ENCODE measurements at places on chromosomes 5 and 9. TPM values are rescaled to one million over a fixed set of nuclear protein-coding genes. Genes with fewer than 3 reads are reported as not detected.

DNA sequence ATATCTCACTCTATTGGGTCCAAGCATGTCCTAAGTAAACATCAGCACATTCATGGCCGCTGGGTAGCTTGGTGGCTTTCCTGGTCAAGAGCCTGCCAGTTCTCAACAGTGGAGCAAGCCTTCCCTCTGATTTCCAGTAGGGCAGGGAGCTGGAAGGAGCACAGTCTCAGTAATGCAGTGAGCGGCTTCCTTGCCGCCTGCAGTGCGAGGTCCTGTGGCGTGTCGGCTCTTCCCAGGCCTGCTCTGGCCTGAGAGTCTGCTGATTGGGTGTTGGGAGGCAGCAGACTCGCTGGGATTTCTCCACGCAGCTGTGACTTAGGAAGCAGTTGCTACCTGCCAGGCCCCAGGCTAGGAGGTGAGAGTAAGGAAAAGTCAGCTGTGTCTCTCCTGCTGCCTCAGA lies 51.3 kb downstream of the SPTAN1 start:
- no peak for DNase-seq
- no peak overlapping the region for H3K27ac ChIP-seq
- peaks cover 100% of the 10 kb centered on the region for H3K36me3 ChIP-seq
- H3K4me3 ChIP-seq, result no peak overlapping the region
- H3K4me1 ChIP-seq, result no peaks in the 10 kb centered on the region
- no peaks in the 10 kb centered on the region for H3K27me3 ChIP-seq

DNA sequence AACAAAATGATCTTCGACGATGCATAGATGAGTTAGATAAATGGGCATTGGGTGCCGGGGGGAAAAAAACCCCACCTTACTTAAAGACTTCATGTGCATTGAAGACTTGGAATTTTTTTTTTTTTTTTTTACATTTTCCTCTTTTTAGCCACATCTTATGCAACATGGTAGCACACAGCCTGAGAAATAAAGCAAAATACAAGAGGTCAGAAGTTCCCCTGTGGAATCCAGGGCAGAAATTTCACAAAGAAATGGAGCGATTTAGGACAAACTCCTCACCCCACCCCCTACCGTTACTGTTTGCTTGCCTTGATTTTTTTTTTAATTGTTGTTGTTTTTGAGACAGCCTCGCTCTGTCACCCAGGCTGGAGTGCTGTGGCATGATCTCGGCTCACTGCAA lies 153.2 kb downstream of the GOLPH3 start:
- H3K36me3 ChIP-seq, result no peaks in the 10 kb centered on the region
- no peaks in the 10 kb centered on the region for H3K27me3 ChIP-seq
- DNase-seq, result no peak
- H3K4me1 ChIP-seq, result peaks cover 55% of the 10 kb centered on the region
- peak overlapping the region; percentile 94 for H3K27ac ChIP-seq

- no peaks in the 10 kb centered on the region for H3K4me1 ChIP-seq
- no peak overlapping the region for H3K27ac ChIP-seq
- H3K27me3 ChIP-seq, result no peaks in the 10 kb centered on the region
- DNase-seq, result no peak
- H3K4me3 ChIP-seq, result no peak overlapping the region
- H3K36me3 ChIP-seq, result peaks cover 45% of the 10 kb centered on the region
These were observed 34.4 kb upstream of the NSMF start for GRCh38 chr9:137493364-137494103.

DNA sequence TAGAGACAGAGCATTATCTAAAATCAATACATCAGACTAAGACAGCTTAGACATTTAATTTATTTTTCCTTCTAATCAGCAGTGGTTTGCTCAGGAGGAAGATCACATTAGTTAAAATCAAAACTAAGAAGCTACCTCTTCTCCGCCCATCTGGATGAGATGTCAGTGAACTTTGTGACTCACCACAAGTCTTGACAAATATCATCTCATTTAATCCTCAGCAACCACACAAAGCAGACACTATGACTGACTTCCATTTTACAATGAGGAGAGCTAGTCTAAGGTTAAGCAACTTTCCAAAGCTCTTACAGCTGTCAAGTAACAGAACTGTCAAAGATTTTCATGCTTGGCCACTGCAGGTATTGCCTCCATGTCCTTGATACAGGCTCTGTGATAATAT lies 289.5 kb downstream of the DEPDC1B start:
- no peak overlapping the region for H3K4me3 ChIP-seq
- DNase-seq, result no peak
- H3K36me3 ChIP-seq, result no peaks in the 10 kb centered on the region
- no peak overlapping the region for H3K27ac ChIP-seq

CTSL gene
- 102 TPM for total RNA-seq

GRCh38 chr5:133406977-133407632 lies 205.2 kb downstream of the FSTL4 start:
- no peak for DNase-seq
- no peak overlapping the region for H3K27ac ChIP-seq
- no peaks in the 10 kb centered on the region for H3K27me3 ChIP-seq
- H3K36me3 ChIP-seq, result no peaks in the 10 kb centered on the region
- no peaks in the 10 kb centered on the region for H3K4me1 ChIP-seq
- no peak overlapping the region for H3K4me3 ChIP-seq

Measured in tibial nerve (tissue), 4 donors.